Astrocyte (in vitro differentiated cells and primary cell): ENCODE measurements at places on chromosomes 16 and 17. TPM values are rescaled to one million over a fixed set of nuclear protein-coding genes. Genes with fewer than 3 reads are reported as not detected.

DNA sequence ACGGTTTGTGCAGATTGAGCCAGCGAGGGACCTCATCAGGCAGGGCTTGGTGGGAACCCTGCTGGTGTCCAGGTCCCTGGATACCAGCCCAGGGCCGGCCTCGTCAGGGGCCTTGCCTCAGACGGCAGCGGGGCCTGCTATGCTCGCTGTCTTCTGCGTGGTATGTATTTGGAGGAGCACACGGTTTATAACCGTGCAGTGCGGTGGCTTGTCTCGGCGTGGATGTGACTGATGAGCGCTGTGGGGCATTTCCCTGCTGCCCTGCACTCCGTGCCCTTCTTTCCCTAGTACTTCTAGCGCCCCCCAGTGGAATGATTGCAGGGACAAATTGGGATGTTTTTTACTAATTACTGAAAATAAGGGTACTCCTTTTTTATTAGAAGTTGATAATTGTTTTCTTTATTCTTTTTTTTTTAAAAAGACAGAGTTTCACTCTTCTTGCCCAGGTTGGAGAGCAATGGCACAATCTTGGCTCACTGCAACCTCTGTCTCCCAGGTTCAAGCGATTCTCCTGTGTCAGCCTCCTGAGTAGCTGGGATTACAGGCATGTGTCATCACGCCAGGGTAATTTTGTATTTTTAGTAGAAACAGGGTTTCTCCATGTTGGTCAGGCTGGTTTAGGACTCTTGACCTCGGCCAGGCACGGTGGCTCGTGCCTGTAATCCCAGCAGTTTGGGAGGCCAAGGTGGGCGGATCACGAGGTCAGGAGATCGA, 15.3 kb downstream of the TBCD start:
- no peak overlapping the region for H3K27ac ChIP-seq
- no peak for DNase-seq
- no peaks in the 10 kb centered on the region for H3K4me1 ChIP-seq

DNA sequence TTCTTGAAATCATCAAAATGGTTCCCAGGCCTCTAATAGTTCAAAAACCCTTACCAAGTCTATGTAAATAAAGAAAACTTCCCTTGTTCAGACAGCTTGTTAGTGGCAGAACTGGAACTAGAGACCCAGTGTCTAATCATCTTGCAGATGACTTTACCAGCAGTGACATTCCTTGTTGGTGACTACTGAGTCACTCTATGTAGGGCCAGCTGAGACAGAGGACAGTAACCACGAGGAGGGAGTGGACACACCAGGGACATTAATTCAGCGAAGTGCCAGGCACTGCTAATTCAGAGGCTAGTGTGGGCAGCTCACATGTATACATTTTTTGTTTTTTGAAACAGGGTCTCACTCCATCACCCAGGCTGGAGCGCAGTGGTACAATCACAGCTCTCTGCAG, 6.1 kb upstream of the HEATR3 start:
- no peaks in the 10 kb centered on the region for H3K4me1 ChIP-seq
- H3K27ac ChIP-seq: no peak overlapping the region
- DNase-seq: no peak

GRCh38 chr16:85608515-85608885, 4.6 kb upstream of the GSE1 start:
- peaks cover 23% of the 10 kb centered on the region for H3K4me1 ChIP-seq
- no peaks in the 10 kb centered on the region for H3K36me3 ChIP-seq
- no peak overlapping the region for H3K4me3 ChIP-seq
- no peaks in the 10 kb centered on the region for H3K27me3 ChIP-seq
- no peak overlapping the region for H3K27ac ChIP-seq

- H3K27me3 ChIP-seq: no peaks in the 10 kb centered on the region
- H3K27ac ChIP-seq: no peak overlapping the region
- no peak for DNase-seq
- no peak overlapping the region for H3K4me3 ChIP-seq
- no peaks in the 10 kb centered on the region for H3K36me3 ChIP-seq
These were observed 295.1 kb upstream of the RBFOX1 start for GRCh38 chr16:7037495-7037894.

- DNase-seq: no peak
- H3K36me3 ChIP-seq: peaks cover 27% of the 10 kb centered on the region
- no peak overlapping the region for H3K27ac ChIP-seq
- no peak overlapping the region for H3K4me3 ChIP-seq
- no peaks in the 10 kb centered on the region for H3K27me3 ChIP-seq
- no peaks in the 10 kb centered on the region for H3K4me1 ChIP-seq
These were observed 8.8 kb downstream of the CDC27 start for GRCh38 chr17:47180337-47180736.

GRCh38 chr17:37025238-37025637, 76.5 kb downstream of the AATF start:
- DNase-seq: no peak
- no peaks in the 10 kb centered on the region for H3K27me3 ChIP-seq
- H3K4me1 ChIP-seq: no peaks in the 10 kb centered on the region
- peaks cover 3% of the 10 kb centered on the region for H3K36me3 ChIP-seq
- H3K27ac ChIP-seq: no peak overlapping the region

- peaks cover 16% of the 10 kb centered on the region for H3K4me1 ChIP-seq
- no peak overlapping the region for H3K27ac ChIP-seq
- no peaks in the 10 kb centered on the region for H3K36me3 ChIP-seq
- DNase-seq: peak; percentile 94
These were observed 85.2 kb downstream of the FTO start for GRCh38 chr16:53789137-53789536.

- H3K27ac ChIP-seq: no peak overlapping the region
- H3K36me3 ChIP-seq: no peaks in the 10 kb centered on the region
- H3K4me1 ChIP-seq: no peaks in the 10 kb centered on the region
- DNase-seq: no peak
These were observed 38.0 kb downstream of the CACNG3 start for GRCh38 chr16:24294131-24294530.

DNA sequence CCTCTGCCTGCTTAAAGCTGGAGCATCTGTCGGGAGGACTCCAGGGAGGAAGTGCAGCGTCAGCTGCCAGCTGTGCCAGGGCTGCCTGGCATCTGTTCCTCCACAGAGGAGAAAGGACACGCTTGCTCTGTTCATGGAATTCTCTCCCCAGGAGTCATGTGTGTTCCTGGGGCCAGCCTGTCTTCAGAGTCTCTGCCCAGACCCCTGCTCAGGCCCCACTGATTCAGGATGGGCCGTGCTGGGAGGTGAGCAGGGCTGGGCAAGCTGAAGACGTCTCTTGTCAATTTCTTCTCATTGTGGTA, 24.2 kb downstream of the CRISPLD2 start:
- H3K4me1 ChIP-seq: peaks cover 21% of the 10 kb centered on the region
- no peak for DNase-seq
- H3K27me3 ChIP-seq: no peaks in the 10 kb centered on the region
- no peaks in the 10 kb centered on the region for H3K36me3 ChIP-seq
- H3K27ac ChIP-seq: no peak overlapping the region
- H3K4me3 ChIP-seq: no peak overlapping the region

GRCh38 chr16:59611556-59611955, 877.4 kb upstream of the GOT2 start:
- no peaks in the 10 kb centered on the region for H3K27me3 ChIP-seq
- no peaks in the 10 kb centered on the region for H3K4me1 ChIP-seq
- no peak overlapping the region for H3K27ac ChIP-seq
- DNase-seq: peak; percentile 52

GRCh38 chr17:15388356-15389041, 47.1 kb upstream of the TEKT3 start:
- H3K36me3 ChIP-seq: no peaks in the 10 kb centered on the region
- H3K27ac ChIP-seq: no peak overlapping the region
- H3K4me3 ChIP-seq: no peak overlapping the region
- H3K4me1 ChIP-seq: peaks cover 10% of the 10 kb centered on the region

GRCh38 chr16:79713609-79714309, 113.2 kb upstream of the MAF start:
- no peak for DNase-seq
- no peak overlapping the region for H3K4me3 ChIP-seq
- H3K36me3 ChIP-seq: no peaks in the 10 kb centered on the region
- no peaks in the 10 kb centered on the region for H3K4me1 ChIP-seq

GRCh38 chr17:80873307-80873951, 118.2 kb upstream of the CHMP6 start:
- DNase-seq: peak; percentile 29
- no peaks in the 10 kb centered on the region for H3K27me3 ChIP-seq
- H3K4me1 ChIP-seq: peaks cover 17% of the 10 kb centered on the region
- no peaks in the 10 kb centered on the region for H3K36me3 ChIP-seq

DNA sequence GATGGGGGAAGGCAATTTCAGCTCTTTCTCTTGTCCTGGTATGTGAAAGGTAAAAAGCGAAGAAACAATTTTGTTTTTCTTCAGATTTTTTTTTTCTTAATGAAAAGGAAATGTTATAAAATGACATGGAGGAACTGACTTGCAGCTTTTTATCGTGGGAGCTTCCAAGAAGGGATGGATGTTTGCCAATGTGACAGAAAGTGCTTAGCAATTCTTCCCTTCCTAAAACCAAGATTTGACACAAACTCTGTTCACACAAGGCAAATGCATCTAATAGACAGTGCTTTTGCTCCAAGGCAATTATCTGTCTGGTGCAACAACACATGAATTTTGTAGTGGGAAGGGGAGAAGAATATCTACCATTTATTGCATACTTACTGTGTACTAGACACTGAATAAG, 988.5 kb downstream of the CDH11 start:
- DNase-seq: no peak
- no peak overlapping the region for H3K4me3 ChIP-seq
- no peak overlapping the region for H3K27ac ChIP-seq

- H3K27ac ChIP-seq: no peak overlapping the region
- H3K4me1 ChIP-seq: no peaks in the 10 kb centered on the region
- no peaks in the 10 kb centered on the region for H3K36me3 ChIP-seq
- H3K4me3 ChIP-seq: no peak overlapping the region
- H3K27me3 ChIP-seq: no peaks in the 10 kb centered on the region
These were observed 19.8 kb downstream of the CPD start for GRCh38 chr17:30398328-30399041.

- no peaks in the 10 kb centered on the region for H3K27me3 ChIP-seq
- DNase-seq: no peak
- peaks cover 14% of the 10 kb centered on the region for H3K4me1 ChIP-seq
- no peak overlapping the region for H3K4me3 ChIP-seq
These were observed 2.0 kb upstream of the HSD17B2 start for GRCh38 chr16:82033006-82033405.

DNA sequence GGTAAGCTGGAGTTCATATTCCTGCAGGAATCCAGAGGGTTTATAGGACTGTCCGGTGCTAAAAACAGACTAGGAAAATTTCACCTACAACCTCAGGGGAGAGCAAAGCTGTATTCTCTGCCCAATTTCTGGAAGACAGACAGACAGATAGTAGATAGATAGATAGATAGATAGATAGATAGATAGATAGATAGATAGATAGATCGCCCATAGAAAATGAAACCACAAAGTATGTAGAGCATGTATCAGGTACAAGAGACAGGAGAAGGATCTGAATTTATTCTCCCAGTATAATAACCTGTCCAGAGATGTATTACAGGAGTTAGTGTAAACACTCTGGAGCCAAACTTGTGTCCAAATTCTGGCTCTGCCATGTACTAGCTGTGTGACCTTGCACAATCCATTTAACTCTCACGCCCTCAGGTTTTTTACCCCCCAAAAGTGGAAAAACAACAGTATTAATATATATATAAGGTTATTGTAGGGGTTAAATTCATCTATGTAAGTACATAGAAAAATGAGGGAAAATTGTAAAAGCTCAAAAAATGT, 2.1 kb upstream of the ABCA6 start:
- H3K36me3 ChIP-seq: no peaks in the 10 kb centered on the region
- DNase-seq: no peak
- no peak overlapping the region for H3K27ac ChIP-seq
- H3K4me3 ChIP-seq: no peak overlapping the region

DNA sequence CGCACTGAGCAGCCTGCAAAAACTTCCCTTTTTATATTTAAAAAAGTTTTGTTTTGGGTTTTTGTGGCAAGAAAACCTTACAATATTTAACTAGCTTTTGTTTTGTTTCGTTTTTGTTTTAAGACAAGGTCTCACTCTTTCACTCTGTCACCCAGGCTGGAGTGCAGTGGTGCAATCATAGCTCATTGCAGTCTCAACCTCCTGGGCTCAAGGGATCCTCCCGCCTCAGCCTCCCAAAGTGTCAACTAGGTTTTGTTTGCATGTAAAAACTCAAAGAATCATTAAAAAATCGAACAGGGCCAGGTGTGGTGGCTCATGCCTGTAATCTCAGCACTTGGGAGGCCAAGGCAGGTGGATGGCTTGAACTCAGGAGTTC, 77.9 kb upstream of the FA2H start:
- no peaks in the 10 kb centered on the region for H3K4me1 ChIP-seq
- no peaks in the 10 kb centered on the region for H3K27me3 ChIP-seq
- H3K4me3 ChIP-seq: no peak overlapping the region
- DNase-seq: no peak
- H3K36me3 ChIP-seq: no peaks in the 10 kb centered on the region

DNA sequence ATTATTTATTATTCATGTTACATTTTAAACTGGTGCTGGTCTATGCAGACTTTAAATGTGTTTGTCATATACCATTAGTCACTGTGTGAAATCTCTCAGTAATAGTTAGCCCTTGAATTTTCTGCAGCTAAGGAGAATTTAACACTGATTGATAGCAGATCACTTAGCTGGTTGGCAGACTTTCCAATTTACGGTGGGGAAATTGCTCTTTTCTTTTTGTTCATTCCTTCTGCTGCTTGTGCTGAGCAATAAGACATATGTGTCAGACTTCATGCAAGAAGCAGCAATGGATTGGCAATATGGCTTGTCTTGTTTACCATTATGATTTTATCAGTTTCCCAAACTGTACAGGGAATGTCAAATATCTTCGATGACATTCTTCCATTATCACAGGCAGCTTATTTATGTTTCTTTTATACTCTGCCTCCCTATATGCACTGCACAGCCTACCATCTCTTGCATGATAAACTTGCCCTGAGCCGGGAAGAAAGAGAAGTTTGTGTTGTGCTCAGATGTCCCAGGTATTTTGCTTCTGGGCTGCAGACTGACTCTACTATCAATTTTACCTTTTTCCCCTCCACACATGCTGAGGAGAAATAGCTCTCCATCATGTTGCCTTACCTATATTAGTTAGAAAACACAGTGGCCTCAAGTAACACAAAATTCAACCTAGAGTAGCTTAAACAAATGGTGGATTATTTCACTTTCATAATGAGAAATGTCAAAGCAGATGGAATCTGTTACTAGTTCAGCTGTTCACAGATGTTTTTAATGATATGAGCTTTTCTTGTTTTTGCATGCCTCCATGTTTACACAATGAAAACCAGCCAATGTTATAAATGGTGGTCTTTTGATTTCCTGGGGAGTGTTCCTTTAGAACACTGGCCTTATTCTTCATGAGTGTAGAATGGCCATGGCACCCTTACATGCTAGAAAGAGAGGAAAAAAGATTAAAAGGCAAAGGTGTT, 968.1 kb upstream of the GOT2 start:
- no peak overlapping the region for H3K27ac ChIP-seq
- no peaks in the 10 kb centered on the region for H3K36me3 ChIP-seq
- peaks cover 6% of the 10 kb centered on the region for H3K4me1 ChIP-seq
- no peak for DNase-seq

- DNase-seq: no peak
- H3K4me1 ChIP-seq: no peaks in the 10 kb centered on the region
- H3K27ac ChIP-seq: no peak overlapping the region
- no peaks in the 10 kb centered on the region for H3K36me3 ChIP-seq
- H3K27me3 ChIP-seq: no peaks in the 10 kb centered on the region
These were observed 37.6 kb downstream of the OR3A1 start for GRCh38 chr17:3260600-3260999.

Gene ABCA9
- total RNA-seq: 0.16 TPM in 1 of 2 replicates, not detected in the other

Gene FOXF1
- 0.07 TPM in 1 of 2 replicates, not detected in the other for total RNA-seq

Gene KRT12
- not detected in 2 replicates for total RNA-seq

Gene G6PC1
- total RNA-seq: not detected in 2 replicates

Gene SHISA6
- not detected in 2 replicates for total RNA-seq

Gene C17orf50
- not detected in 2 replicates for total RNA-seq

Gene CDRT15
- not detected in 2 replicates for total RNA-seq

Gene PRAC1
- not detected in 2 replicates for total RNA-seq

Gene CX3CL1
- 9.6 and 12.1 TPM in 2 replicates for total RNA-seq
